ENCODE measurements at places on chromosomes 7 and 10.

DNA sequence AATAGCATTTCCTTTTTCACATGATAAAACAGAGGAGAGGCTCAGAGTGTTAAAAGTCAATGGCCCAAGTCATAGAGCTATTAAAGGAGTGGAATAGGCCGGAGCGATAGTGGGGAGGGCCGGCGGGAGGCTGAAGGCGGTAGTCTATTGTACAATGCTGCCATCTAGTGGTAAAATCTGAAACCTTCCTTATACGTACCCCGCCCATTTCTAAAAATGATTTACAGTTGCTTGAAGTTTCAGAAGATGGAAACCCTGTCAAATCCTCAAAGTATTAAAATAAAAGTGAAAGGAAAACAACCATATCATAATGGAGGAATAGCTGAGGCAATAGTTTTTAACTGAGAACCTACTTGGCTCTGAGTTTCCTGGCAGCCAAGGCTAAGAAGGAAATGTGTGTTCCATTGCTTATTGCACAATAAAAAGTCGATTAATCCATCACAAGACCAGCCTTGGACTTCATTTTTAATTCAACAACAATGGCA, 209.1 kb downstream of the CCSER2 start:
- peak; percentile 40 for DNase-seq

- no peak for DNase-seq
Observed at GRCh38 chr7:128247640-128248194, 6.6 kb downstream of the LEP start.

DNA sequence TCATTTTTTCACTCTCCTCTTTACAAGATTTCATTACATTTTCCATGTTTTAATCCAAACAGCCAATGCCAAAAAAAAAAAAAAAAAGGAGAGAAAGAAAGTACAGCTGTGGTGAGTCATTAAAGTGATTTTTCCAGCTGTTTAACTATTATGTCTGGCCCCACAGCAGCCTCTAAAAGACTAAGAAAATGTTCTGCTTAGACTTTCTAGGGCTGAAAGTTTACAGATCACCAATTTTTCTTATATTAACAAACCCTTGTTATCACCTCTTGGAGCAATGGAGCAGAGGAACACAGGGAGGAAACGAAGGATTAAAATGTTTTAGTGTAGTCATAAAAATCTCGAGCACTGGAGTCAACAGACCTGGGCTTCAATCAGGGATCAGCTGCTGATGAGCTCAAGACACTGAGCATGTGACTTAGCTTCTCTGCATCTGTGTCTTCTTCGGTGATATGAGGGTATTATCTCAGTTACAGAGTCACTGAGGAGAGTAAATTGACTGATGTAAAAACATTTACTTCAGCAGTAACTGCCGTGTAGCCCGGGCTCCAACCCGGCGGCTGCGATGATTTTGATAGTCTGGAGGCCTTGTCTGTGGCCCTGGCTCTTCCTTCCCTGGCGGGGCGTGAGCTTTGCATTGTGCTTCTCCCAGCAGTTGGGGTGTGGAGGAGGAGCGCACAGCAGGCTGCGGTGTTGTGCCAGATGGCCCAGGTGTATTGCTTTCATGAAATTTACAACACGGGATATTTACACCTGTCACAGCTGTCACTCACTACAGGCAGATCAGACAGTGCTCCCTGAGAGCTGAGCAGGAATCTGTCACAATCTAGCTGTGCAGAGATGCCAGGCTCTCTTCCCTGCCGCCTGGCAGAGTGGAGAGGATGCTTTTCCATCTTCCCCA, 298.3 kb upstream of the FZD8 start:
- no peak for DNase-seq

DNA sequence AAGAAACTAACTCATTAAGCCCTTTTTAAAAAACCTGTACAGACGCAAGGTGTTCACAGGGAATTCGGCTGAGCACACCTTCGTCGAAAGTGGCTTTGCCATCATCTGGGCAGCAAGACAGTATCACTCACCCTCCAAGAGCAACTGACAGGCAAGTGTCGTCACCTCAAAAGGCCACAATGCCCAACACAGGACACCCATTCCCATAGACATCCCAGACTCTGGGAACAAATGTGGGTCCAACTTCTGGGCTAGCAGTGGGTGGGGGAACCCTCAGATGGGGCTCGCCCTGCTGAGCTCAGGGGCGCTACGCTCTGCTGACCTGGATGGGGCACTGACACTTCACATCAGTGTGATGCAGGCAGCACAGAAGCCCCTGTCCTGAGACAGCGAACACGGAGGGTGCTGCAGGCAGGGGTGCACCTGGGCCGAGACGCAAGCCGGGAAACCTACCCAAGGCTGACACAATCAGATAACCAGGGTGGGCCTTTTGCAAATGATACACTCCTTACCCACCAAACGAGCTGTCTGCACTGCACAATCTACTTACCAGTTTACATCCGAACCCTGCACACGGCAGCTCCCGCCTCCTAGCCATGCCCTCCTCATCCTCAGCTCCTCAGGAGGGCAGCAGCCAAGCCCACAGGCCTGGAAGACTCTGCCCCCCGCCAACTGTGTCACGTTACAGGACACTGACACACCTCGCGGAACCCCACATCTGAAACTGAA, 1.7 kb downstream of the DIP2C start:
- DNase-seq: no peak

- DNase-seq: no peak
Observed at GRCh38 chr7:105854498-105854897, 21.9 kb downstream of the ATXN7L1 start.

- DNase-seq: no peak
Observed at GRCh38 chr7:7858559-7858958, 110.0 kb upstream of the GLCCI1 start.

DNA sequence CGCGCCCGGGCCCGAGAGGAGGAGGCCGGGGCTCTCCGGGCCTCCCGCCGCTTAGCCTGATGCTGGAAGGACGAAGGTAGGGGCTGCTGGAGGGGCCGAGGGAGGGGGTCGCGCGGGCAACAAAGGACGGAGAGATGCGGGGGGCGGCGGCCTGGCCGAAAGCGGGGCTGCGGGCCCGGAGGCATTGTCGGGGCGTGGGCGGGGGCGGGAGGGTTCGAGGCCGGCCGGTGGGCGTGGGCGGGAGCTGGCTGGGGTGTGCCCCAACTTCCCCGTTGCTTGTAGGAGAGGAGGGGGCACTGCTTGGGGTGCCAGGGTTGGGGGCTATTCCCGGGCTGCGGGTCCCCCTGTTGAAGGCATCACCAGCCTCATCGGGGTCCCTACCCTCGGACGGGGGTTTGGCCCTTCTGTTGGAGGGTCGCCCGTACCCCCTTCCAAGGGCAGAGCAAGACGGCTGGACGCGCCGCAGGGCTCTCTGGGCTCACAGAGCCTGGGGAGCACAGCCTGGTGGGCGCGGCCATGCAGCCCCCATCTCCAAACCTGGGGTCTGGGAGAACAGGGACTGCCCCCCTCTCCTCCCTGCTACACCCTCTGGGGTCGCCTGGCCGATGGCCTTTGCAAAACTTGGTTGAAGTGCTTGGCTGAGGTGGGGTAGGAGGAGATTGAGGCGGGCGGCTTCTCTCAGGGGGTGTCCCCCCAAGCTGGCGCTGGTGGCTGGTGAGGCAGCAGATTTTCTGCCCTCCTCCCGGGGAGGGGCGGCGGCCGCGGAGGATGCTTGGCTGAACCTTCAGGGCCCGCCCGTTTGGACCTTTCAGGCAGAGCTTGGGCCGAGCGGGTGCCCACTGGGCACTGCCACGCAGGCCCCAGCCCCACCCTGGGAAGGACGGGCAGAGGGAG, 699 bp downstream of the CLIP2 start:
- DNase-seq: peak; percentile 36

GRCh38 chr10:71433768-71434744, 37.3 kb downstream of the CDH23 start:
- peak; percentile 26 for DNase-seq

GRCh38 chr10:82191653-82192052, 316.7 kb downstream of the NRG3 start:
- DNase-seq: no peak

GRCh38 chr10:12198156-12198555, 2.2 kb downstream of the CDC123 start:
- no peak for DNase-seq

DNA sequence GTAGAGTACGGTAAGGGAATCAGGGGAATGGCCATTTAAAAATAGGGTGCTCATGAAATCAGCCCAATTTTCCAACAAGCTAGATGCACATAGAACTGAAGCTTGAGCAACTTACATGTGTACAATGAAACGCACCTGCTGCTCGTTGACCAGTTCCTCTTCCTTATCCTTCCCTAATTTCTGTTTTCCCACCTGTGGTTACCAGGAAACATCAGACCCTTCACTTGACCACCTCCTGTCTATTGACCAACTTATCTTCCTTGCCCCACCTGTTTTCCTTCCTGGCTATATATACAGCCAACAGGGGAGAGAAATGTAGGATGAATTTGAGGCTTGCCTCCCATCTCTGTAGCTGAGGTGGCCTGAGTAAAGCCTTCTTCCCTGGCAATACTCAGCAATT, 37.8 kb upstream of the RAPGEF5 start:
- no peak for DNase-seq

- DNase-seq: no peak
Observed at GRCh38 chr7:48168159-48168558, 3.1 kb upstream of the ABCA13 start.
